ENCODE measurements at places on chromosomes 4 and X.

- DNase-seq: no peak
Measured at GRCh38 chrX:41779030-41779564, 55.1 kb downstream of the GPR82 start.

DNA sequence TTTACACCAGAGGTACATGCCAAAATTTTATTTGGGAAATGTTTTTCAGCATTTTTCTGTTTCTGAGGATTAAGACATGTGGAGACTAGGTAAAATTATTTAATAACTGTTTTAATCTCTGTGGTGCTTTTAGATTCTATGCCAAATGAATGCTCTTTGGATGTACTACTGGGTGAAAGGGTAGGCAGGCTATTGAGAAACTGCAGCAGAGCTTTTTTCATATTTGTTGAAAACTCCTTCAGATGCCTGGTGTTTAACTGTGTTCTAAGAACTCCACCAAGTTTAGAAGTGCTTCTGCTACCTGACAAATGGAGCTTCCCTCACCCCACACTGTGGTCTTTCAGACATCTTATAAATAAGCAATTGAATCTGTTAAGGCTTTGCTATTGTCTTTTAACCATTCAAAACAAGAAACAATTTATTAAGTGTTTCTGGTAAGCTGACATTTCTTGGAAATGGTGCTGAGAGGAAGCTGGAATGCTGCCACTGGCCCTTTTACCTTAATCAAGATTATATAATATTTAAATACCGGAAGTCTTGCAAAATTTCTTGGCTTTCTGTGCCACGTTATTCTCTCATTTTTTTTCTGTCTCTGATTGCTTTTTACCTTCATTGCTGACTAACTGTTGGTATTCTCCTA is 51.2 kb upstream of the CYSLTR1 start:
- DNase-seq: no peak

DNA sequence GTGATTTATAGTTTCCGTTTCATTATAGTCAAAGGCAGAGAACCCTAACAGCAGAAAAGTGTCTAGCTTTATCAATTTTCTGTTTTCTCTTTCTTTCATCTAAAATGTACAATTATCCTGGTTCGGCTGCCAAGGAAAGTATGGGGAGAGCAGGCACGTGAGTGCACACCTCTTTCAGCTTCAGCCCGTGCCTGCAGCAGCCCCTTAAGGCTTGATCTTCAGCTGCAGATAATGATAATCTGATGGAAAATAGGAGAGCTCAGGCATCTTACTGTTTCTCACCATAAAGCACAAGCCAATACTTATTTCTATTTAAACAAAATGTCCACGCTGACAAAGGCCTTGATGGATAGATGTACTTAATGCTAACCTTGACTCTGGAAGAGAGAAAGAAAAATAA is 334.4 kb downstream of the UNC5C start:
- no peak for DNase-seq

- DNase-seq: no peak
Measured at GRCh38 chr4:6402566-6403399, 69.6 kb downstream of the PPP2R2C start.

GRCh38 chrX:72003811-72004750 is 93.4 kb downstream of the NHSL2 start:
- DNase-seq: no peak

GRCh38 chr4:37885496-37885895 is 5.4 kb upstream of the TBC1D1 start:
- peak; percentile 32 for DNase-seq

- DNase-seq: peak; percentile 46
Measured at GRCh38 chr4:42655921-42656678, 805 bp downstream of the ATP8A1 start.

DNA sequence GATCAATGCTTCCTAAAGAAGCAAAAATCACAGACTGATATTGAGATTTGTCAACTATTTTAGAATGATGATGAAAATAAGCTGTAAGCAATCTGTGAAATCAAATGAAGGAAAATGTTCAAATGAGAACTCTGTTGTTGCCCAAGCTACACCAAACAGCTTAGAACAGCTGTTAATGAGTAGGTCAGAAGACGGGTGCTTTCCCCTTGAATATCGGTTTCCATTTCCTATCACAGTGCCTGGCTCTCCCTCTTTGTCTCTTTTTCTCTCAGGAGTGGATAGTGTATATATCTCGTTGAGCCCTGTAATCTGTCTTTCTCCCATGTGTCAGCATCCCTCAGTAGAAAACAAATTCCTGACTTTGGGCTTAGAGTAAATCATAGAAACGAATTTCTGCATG is 1592.9 kb upstream of the TENM3 start:
- no peak for DNase-seq

- DNase-seq: no peak
Measured at GRCh38 chrX:108091878-108092291, 307 bp downstream of the ATG4A start.

GRCh38 chr4:40264995-40265909 is 68.4 kb downstream of the RHOH start:
- no peak for DNase-seq

- no peak for DNase-seq
Measured at GRCh38 chr4:48974979-48975640, 11.0 kb upstream of the CWH43 start.

- no peak for DNase-seq
Measured at GRCh38 chr4:89821612-89822011, 15.3 kb downstream of the SNCA start.

- peak; percentile 15 for DNase-seq
Measured at GRCh38 chrX:124239911-124240310, 92.5 kb upstream of the TEX13D start.

GRCh38 chr4:88481537-88481936 is 24.6 kb downstream of the HERC5 start:
- DNase-seq: no peak

- no peak for DNase-seq
Measured at GRCh38 chrX:6968231-6968630, 179.3 kb upstream of the STS start.

- DNase-seq: no peak
Measured at GRCh38 chr4:89214308-89214707, 93.3 kb downstream of the GPRIN3 start.

DNA sequence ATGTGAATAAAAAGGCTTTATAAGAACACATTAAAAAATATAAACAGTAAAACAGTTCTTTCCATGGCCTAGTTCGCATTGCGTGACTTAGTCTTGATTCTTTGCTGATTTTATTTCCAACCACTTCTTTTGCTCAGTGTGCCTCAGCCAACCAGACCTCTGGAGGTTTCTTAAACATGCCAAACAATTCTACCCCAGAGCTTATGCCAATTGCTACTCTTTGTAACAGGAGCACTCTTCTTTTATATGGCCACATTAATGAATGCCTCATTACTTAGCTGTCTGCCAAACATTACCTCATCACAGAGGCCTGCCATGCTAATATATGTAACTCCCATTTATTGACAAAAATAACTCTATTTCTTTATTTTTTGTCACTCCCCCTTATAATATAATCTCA is 202.3 kb downstream of the NDST4 start:
- no peak for DNase-seq

GRCh38 chrX:70410921-70411320 is 12.2 kb upstream of the GDPD2 start:
- DNase-seq: no peak

- DNase-seq: peak; percentile 60
Measured at GRCh38 chr4:145719752-145720624, 40.0 kb downstream of the C4orf51 start.

- no peak for DNase-seq
Measured at GRCh38 chrX:20173856-20174255, 32.2 kb upstream of the EIF1AX start.

DNA sequence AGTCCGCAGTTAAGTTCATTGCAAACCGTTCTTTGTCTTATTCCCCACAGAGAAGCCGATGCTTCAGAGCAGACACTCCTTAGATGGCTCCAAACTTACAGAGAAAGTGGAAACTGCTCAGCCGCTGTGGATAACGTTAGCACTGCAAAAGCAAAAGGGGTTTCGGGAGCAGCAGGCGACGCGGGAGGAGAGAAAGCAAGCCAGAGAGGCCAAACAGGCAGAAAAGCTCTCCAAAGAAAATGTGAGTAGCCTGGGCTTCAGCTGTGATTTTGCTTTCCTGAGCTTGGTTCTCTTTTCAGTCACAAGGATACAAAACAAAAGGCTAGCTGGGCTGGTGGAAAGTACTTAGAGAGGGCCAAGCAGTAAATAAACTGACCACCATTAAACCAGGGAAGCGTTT is 64.0 kb downstream of the AASDH start:
- DNase-seq: no peak

DNA sequence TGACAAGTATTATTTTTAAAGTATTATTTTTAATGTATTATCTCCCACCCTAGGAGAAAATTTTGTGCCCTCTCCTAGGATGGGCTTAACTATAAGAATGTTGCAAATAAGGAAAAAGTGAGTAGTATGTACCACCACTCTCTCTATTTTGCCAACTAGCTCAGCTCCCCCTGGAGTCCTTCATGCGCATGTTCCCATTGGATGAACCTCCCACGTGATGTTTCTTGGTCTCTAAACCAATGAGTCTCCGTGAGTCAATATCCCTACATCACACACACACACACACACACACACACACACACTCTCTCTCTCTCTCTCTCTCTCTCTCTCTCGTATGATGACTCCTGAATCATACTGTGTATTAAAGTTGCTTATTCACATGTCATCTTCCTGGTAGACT is 129.7 kb upstream of the ZFP42 start:
- no peak for DNase-seq

DNA sequence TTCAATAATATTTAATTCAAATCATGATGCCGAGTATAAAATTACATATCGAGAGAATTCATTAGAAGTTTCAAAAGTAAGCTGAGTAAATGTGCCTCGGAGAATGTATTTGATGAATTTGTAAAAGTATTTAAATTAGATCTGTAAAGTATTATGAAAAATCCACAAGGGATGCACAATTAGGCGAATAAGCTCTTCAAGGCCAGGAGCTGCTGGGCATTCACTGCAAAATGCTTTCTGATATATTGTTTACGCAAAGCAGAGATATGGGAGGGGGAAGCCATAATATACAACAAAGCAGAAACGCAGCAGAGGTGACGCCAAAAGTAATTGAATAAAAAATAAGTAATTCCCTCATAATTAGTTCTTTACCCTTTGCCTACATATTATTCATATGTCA is 1121.5 kb upstream of the TENM3 start:
- no peak for DNase-seq

- DNase-seq: no peak
Measured at GRCh38 chr4:8164194-8164565, 5.6 kb upstream of the ABLIM2 start.

- DNase-seq: no peak
Measured at GRCh38 chr4:153325558-153325957, 18.9 kb upstream of the MND1 start.

- no peak for DNase-seq
Measured at GRCh38 chr4:164933244-164933643, 44.2 kb downstream of the TRIM61 start.

DNA sequence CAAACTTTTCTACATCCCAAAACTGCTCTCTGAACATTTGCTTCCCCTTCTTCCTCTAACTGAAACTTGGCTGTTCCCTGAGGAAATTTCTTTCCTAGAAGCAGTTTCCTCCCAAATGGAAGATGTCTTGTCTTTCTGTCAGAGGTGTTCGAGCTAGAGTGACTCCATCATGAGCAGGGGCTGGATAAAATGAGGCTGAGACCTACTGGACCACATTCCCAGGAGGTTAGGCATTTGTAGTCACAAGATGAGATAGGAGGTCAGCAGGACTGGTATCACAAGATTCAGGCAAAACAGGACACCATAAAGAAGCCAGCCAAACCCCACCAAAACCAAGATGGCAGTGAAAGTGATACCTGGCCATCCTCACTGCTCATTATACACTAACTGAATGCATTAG is 35.8 kb upstream of the PGRMC2 start:
- DNase-seq: no peak

- DNase-seq: peak; percentile 6
Measured at GRCh38 chrX:22666441-22666840, 333.3 kb upstream of the DDX53 start.

DNA sequence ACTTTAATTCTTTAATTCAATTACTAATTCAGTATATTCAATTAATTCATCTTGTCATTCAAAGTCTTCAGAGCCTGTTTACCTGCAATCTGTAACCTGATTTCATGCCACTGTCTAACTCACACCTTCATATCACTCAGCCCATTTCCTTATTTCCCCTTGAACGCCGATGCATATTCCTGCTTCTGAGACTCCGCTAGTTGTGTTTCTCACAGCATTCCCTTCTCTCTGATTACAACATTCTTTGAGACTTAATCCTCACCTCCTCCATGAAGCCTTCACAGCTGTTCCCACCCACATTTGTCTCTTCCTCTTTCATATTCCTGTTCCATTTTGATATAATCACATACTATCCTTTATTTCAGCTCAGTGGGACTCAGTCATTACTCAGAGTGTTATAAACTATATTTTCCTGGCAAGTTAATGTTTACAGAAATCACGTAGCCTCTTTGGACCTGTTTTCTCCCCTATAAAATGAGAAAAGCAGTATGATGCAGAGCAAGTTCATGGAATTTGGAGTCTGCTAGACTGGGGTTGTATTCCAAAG is 69.0 kb downstream of the MAP9 start:
- DNase-seq: no peak

DNA sequence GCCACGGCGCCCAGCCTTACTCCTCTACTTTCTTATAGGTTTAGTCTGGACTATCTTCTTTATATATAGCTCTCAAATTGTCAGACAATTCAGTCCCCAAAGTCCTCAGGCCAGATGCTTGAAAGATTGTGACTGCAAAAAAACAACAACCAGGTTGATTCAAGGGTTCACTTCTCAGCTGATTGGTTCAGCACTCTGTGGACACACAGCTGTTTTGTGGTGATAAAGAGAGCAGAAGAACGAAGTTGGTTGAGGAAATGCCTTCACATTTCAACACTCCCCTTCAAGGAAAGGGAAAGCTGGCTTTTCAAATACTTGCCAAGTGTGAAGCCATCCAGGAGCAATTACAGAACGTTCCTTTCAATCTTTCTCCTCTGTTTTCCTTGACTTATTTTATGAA is 166.8 kb downstream of the SHROOM3 start:
- DNase-seq: no peak

- DNase-seq: no peak
Measured at GRCh38 chrX:114717921-114718320, 134.0 kb downstream of the HTR2C start.

DNA sequence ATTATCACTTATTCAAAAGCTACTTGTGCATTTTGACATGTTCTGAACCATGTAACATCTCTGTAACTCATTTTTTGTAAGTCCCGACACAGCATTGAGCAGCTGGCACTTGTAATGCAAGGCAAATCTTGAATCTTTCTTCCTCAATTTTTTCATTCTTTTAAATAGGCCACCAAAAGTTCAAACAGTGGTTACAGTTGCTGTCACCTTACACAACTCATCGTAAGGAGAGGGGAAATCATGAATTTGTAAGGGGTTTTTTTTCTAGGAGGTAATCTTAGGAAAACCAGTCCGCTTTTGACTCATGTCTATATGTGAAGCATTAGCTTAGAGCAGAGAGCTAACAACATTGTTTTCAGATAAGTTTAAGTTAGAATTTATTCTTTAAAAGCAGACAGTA is 124.5 kb downstream of the PDLIM5 start:
- no peak for DNase-seq

- no peak for DNase-seq
Measured at GRCh38 chrX:45353456-45353855, 152.8 kb upstream of the DIPK2B start.

- no peak for DNase-seq
Measured at GRCh38 chr4:17096692-17097091, 198.2 kb upstream of the LDB2 start.

Data from GM13976 (cell line).